NCI-H510A (cell line): ENCODE measurements at places on chromosomes 5 and 9.

DNA sequence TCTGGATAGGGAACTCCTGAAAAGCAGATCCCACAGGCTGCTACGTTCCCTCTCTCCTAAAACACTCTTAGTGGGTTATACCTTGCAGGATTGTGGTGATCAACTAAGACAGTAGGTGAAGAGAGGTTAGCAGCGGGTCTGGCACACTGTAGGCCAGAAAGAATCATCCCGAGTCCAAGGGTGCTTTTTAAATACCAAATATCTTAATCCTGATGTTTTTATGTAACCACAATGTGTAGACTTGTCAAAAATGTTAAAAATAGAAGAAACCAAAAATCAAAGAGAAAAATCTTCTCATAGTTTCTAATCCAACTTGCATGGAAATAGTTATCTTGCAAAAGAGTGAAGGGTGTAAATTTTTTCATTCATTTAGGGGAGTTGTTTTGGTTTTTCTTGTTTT is 52.3 kb upstream of the IFNK start:
- DNase-seq = no peak

DNA sequence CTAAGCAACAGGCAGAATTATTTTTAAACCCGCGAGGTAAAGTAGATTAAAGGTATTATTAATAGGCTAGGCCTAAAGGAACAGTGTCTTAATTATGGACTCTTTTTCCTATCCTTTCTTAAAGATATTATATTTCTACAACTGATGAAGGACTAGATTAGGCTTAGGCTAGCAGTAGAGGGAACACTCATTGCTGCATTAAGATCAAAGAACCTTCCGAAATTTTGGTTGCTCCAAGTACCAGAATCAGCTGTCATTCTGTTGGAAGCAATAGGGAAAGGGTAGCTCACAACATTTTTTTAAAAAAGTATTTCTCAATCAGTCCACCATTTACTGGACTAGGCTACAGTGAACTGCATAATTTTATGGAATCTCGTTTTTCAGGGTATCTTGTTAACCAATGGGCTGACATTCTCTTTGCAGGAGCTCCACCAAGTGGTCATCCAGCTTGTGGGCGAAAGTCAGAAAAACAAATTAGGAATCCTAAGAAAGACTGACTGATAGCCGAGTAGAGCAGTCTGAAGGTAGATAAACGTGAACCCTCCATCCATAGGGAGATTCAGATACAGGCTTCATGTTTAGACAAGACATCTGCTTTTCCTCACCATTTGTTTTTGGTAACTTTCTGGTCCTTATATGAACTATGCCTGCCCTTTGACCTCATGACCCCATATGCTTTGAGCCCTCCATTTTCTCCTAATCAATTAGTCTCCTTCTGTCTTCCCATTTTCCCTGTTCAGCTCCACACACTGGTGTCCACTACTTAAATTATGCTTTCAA is 103.6 kb upstream of the CHD1 start:
- DNase-seq = no peak

- DNase-seq = no peak
Observed at GRCh38 chr5:15611008-15611407, 111.0 kb downstream of the FBXL7 start.

- no peak for DNase-seq
Observed at GRCh38 chr9:93531374-93531773, 45.0 kb upstream of the PHF2 start.

GRCh38 chr9:136700304-136700703 is 12.1 kb upstream of the DIPK1B start:
- no peak for DNase-seq

- DNase-seq = no peak
Observed at GRCh38 chr5:52924456-52924855, 64.7 kb upstream of the ITGA2 start.

GRCh38 chr5:94028001-94028400 is 286.6 kb upstream of the POU5F2 start:
- DNase-seq = no peak

DNA sequence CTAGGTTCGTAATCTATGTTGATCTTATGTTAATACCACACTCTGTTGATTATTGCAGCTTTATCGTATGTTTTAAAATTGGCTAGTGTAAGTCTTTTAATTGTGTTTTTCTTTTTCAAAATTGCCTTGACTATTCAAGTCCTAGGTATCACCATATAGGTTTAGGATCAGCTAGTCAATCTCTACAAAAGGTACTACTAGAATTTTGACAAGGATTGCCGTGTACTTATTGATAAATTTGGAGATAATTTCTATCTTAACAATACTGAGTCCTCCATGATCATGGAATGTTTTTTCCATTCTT is 117.9 kb upstream of the PRSS3 start:
- DNase-seq = no peak

- no peak for DNase-seq
Observed at GRCh38 chr5:141491323-141492167, 2.7 kb downstream of the PCDHGC5 start.

DNA sequence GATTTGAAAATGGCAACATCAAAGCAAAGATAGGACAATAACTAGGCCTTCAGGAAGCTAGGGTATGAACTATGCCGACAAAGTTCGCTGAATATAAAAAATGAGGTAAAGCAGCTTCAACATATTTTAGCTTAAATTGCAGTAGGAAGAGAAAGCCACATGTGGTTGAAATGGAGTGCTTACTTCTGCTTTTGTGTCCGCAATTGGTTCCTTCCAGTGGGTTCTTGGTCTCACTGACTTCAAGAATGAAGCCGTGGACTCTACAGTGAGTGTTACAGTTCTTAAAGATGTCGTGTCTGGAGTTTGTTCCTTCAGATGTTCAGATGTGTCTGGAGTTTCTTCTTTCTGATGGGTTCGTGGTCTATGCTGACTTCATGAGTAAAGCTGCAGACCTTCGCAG is 95.2 kb downstream of the APTX start:
- no peak for DNase-seq

GRCh38 chr5:1724822-1725602 is 74.6 kb downstream of the MRPL36 start:
- DNase-seq = no peak

- DNase-seq = peak; percentile 18
Observed at GRCh38 chr9:105251733-105252404, 7.4 kb downstream of the SLC44A1 start.

DNA sequence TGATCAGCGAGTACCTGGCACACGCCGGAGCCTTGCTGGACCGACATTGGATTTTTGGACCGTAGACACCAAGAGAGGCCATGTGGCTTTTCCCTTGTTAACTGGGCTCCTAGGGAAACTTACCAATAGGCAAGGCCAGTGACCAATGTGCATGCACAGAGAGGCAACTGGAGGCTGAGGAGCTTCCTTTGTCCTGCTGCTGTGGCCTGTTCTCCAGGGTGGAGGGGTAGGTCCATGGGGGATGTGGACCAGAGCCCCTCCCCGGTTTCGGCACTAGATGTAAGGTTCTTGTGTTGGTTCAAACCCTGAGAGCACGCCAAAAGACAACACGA is 34.8 kb upstream of the ANXA2R start:
- DNase-seq = no peak

GRCh38 chr9:77556396-77556795 is 91.7 kb downstream of the GNA14 start:
- DNase-seq = no peak

GRCh38 chr5:56094579-56095361 is 100.0 kb upstream of the IL6ST start:
- DNase-seq = no peak

- no peak for DNase-seq
Observed at GRCh38 chr5:172303572-172304335, 20.2 kb upstream of the UBTD2 start.

DNA sequence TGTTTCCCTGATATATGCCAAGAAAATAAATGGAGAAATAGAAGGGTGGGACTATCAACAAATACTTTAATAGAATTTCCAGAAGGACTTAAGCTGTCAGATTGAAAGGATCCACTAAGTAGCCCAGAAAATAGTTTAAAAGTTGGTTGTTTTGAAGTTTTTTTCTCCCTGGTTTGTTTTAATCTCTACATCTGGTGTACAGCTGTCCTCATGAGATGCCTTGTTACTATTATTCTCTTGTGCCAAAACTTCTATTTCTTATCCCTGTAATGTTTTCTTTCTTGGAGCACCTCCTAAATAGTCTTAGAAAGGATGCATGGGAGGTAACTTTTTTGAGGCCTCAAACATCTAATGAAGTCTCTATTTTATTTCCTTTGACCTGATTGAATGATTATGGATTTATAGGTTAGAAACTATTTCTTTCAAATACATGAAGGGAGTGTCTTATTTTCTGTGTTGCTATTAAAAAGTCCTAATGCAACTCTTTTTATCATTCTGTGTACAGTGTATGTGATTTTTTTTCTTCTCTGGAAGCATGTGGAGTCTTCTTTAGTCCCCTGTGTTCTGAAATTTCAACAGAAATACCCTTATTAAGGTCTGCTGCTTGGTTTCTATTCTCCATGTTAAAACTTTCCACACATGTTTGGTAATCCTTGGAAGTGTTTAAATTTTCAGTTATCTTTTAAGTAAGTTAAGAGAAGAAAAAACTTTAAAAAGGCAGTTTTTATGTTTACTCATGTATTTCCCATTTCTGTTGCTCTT is 140.0 kb upstream of the CDKN2B start:
- no peak for DNase-seq

- no peak for DNase-seq
Observed at GRCh38 chr9:132114102-132114707, 34.5 kb upstream of the MED27 start.

DNA sequence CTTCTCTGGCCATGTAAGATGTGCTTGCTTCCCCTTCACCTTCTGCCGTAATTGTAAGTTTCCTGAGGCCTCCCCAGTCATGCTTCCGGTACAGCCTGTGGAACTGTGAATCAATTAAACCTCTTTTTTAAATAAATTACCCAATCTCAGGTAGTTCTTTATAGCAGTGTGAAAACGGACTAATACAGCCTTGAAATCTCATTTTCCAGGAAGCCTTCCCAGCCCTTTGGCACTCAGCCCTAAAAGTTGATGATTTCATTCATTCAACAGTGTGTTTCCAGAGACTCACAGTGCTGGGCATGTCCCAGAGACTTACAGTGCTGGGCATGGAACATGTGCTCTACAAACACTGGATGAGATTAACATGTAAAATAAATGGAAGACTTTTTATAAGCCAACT is 135.8 kb downstream of the DCP2 start:
- no peak for DNase-seq

DNA sequence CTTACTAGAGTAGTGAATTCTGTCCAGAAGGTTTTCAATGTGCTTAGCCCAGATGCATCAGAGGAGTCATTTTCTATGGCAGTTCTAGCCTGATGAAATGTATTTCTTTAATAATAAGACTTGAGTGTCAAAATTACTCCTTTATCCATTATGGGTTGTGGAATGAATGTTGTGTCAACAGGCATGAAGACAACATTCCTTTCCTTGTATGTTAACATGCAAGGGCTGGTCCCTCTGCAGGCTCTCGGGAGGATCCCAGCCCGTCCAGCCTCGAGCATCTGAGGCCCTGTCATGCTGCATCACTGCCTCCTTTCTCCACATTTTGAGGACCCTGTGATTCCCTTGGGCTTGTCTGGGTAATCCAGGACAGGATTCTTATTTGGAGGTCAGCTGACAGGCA is 42.9 kb upstream of the FAM120AOS start:
- no peak for DNase-seq

DNA sequence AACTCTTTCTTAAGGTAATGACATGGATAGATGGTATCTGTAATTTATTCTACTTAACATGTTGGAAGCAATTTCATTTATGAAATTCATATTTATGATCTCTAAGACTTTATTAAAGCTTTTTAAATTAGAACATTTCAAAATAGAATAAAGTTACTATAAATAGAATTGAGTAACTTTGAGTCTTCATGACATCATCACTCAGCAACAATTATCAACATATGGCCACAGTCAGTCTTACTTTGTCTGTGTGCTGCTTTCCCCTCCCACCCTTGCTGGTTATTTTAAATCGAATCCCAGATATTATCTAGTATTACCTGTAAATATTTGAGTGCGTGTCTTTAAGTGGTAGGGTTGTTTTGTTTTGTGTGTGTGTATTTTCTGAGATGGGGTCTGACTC is 65.2 kb downstream of the IPO11 start:
- no peak for DNase-seq

- no peak for DNase-seq
Observed at GRCh38 chr5:178432421-178433272, 157.5 kb downstream of the COL23A1 start.

- DNase-seq = no peak
Observed at GRCh38 chr5:173498286-173498685, 118.2 kb downstream of the BOD1 start.

DNA sequence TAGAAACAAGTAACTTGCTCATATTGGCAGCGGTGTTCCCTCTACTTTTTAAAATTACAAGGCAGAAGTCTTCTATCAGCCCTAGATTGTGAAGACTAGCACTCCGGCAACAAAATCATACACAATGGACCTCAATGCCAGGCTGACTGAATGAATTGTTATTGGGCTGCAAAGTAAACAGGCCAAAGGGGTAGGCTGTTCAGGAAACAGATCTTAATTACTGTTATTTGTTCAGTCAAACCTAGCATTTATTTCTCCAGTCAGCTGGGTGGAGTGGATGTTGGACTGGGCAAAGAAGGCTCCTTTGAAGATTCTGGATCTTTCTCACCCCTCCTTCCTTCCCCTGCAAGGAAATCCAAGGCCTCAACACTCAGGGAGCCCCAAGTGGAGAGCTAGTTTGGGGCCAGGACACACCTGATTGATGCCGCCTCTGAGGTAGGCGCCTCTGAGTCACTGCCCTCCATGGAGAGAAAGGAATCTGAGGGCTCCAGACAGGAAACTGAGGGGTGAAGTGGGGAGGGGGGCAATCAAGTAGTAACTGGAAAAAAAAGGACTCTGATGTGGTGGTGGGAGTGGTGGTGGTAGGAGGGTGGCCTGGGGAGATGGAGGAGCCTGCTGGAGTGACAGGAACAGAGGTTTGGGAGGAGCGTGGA is 35.5 kb downstream of the SERINC5 start:
- DNase-seq = no peak

GRCh38 chr5:6504677-6505415 is 56.2 kb downstream of the UBE2QL1 start:
- no peak for DNase-seq

- DNase-seq = peak; percentile 62
Observed at GRCh38 chr5:83718195-83718825, 2.3 kb downstream of the HAPLN1 start.

DNA sequence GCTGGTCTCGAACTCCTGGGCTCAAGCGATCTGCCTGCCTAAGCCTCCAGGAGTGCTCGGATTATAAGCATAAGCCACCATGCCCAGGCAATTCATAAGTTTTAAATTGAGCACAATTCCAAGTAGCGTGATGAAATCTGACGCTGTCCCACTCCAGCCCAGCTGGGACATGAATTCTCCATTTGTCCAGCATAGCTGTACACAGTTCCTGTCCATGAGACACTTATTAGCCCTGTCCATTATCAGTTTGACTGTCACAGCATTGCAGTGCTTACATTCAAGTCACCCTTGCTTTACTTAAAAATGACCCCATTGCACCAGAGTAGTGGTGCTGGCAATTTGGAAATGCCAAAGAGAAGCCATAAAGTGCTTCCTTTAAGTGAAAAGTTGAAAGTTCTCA is 7.6 kb upstream of the SLC30A5 start:
- no peak for DNase-seq

- DNase-seq = no peak
Observed at GRCh38 chr5:79108792-79109191, 2.8 kb upstream of the BHMT start.

- DNase-seq = no peak
Observed at GRCh38 chr9:110921705-110922104, 116.6 kb downstream of the LPAR1 start.

- no peak for DNase-seq
Observed at GRCh38 chr9:90032296-90033027, 427.6 kb downstream of the GADD45G start.
